Activated CD8-positive, alpha-beta memory T cell treated with anti-CD3 and anti-CD28 coated beads, Interleukin-2, amount 10 ng/mL, durations not matched to agents 7 days and 5 days (primary cell): ENCODE measurements at places on chromosomes 5 and 9.

DNA sequence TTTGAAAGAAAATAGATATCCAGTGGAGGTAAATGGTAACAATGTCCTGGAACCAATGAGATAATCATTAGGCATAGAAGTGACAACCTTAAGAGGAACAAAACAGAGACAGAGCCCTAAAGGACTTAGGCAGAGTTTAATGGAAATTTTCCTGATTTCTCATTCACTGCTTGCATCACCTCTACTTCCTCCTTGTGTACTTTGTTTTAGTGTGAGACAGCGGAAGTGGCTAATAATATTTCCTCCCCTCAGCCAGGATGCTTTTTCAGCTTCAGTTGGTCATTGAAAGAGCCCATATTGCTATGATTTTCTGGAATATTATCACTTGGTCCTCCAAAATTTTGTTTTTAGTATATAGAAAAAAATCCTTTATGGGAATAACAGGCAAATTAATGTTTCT, 153.4 kb upstream of the MPDZ start:
- no peak for DNase-seq

DNA sequence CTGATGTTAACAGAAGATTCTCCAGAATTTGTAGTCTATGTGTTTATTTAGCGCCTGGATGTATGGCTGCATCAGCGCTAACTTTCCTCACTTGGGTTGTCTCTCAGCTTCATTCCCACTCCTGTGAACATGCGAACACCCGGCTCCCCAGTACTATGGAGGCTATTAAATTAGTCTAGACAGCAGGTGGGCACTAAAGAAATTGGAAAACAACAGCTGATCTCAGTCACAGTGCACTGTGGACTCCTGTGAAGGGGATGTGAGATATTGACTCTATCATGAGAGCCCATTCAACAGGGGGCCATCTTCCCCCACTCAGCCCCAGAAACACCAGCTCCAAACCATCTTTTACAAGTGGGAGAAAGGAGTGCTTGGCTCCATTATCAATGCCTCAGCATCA, 471.0 kb downstream of the KDM4C start:
- no peak for DNase-seq

DNA sequence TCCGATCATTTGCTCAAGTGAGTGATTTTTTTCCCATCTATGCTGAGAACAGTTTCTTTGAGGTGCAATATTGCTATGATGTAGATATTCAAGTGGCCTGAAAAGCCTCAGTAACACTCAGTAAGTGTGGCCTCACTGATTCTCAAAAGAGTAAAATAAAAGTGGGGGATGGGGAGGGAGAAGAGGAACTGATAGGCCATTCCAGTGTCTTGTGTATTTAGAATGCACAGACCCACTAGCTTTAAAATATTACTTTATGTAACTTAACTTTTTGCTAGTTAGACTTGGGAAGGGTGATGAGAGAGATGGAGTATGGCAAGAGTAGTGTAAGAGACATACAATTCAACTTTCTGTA, 79.5 kb upstream of the ZNF608 start:
- no peak for DNase-seq

DNA sequence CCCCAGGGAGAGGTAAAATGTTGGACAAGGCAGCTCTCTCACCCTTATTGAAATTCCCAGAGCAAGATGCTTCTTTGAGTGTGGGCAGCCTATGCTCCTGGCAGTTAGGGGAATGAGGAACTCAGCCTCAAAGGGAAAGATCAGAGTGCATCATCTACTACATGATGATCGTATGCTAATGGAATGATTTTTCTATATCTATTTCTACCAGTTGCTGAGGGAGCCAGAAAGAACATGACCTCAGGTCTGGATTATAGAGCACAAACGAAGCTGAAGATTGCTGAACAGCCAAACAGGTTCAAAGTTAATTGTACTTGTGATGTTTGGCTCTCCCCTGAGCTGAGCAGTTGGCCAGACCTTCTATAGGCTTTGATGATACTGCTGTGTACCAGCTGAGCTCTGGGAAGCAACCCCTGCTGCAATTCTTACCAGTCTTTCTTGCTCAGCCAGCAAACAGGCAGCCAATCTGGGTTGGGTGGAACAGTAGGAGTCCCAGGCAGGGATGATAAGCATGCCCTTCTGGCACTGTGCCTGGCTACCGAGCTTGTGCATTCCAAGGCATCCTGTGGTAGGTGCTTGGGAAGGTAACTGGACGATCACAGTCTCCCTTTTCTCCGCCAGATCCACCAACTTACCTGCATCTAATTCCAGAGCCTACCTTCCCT, 10.3 kb upstream of the FBXL7 start:
- DNase-seq, result no peak

DNA sequence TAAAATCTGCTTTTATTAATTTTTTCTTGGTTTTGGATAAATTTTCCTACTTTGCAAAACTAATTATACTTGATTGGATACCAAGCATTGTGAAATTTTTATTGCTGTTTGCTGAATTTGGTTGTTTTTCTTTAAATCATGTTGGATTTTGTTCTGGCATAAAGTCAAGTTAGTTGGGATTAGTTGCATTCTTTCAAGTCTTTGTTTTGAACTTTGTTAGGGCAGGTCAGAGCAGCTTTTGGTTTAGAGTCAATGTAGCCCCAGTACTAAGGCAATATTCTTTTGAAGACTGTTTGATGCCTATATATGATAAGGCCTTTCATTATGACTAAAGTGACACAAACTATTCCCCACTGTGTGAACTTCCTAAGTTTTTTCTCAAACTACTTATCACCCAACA, 531.1 kb downstream of the RASEF start:
- DNase-seq, result no peak
